ENCODE measurements at places on chromosomes 7 and 10.

DNA sequence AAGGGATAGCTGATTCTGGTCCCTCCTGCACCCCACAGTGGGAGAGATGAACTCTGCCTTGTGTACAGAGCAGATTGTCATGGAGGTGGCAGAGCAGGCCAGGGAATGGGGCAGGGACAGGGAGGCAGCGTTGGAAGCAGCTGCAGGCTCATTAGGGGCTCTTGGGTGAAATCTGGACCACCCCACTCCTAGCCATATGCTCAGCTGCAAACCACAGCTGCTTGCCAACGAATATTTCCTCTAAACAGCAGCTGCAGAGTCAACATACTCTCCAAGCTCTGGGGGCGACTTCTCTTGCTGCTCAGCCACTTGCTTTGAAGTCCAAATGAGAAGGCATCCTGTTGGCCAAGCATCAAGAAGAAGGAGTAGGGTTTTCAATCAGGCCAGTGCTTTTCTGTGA lies 302.3 kb upstream of the AUTS2 start:
- no peak for DNase-seq

GRCh38 chr7:81833401-81833800 lies 63.6 kb upstream of the HGF start:
- DNase-seq, result no peak

DNA sequence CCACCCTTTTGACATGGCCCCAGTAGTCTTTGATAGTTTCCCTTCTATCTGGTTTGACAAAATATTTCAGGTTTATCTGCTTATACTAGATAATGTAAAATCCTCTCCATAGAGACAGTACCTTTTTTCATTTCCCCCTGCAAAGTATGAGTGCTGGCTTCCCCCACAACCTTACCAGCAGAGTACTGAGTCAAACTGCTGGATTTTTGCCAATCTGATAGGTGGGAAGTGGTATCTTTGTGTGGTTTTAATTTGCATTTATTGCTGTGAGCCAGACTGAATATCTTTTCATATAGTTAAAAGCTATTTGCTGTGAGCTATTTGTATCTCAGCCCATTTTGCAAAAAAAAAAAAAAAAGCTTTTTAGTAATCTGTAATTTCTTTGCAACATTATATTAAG lies 32.1 kb upstream of the HECTD2 start:
- no peak for DNase-seq

- DNase-seq, result no peak
These were observed 2.5 kb downstream of the LBX1 start for GRCh38 chr10:101226491-101227428.

- no peak for DNase-seq
These were observed 5.1 kb downstream of the ITPRIP start for GRCh38 chr10:104333032-104333727.

All from stimulated activated CD8-positive, alpha-beta memory T cell treated with anti-CD3 and anti-CD28 coated beads, Interleukin-7, amount 100 ng/mL, for 24 hours (primary cell).